ENCODE measurements at places on chromosomes 3 and 15.

DNA sequence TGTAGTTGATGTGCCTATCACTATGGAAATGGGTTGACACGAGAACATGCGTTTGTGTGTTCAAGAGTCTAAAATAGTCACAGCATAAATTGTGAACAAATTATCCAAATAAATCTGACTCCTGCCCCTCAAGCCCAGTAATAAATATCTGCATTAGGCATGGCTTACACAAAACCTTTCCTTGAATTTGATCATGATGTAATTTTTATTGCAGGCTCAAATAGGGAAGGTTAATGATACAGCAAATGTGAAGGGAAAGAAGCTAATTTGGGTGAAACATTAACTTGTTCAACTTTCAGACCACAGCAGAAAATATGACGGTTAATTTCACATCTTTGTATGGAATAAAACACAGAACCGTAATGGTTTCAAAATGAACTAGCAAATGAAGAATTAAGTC is 74.6 kb downstream of the WNT5A start:
- no peak for DNase-seq

DNA sequence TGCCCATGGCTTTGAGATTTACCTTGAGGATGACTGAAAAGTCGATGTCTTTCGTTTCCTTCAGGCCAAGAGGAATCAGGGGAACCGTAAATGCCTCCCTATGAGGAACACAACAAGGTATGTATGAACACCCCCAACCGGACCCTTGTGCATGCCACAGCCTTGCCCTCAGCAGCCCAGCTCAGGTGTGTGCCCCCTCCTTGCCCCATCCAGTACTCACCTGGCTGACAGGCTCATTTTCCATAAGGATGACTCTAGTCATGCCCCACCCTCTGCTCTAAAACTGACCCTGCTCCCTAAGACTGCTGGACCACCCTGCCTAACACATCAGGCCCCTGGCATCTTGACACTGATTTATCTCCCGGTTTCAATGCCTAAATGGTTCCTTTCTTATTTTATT is 270.0 kb downstream of the GOLGA6L6 start:
- DNase-seq = no peak

DNA sequence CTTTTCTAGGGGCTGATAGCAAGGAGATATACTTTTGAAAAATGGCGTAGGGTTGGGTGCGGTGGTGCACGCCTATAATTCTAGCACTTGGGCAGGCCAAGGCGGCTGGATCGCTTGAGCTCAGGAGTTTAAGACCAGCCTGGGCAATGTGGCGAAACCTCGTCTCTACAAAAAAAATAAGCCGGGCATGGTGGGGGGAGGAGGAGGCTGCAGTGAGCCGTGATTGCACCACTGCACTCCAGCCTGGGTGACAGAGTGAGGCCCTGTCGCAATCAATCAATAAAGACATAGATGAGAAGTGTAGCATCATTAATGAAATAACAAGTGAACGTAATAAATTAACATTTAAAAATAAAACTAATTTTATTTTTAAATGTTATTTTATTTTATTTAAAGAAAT is 134.6 kb downstream of the SLCO3A1 start:
- no peak for DNase-seq

GRCh38 chr15:76431971-76432370 is 95.4 kb downstream of the ISL2 start:
- DNase-seq = no peak

- DNase-seq = no peak
These were observed 1.6 kb downstream of the SPATA16 start for GRCh38 chr3:173139420-173139819.

Data from effector memory CD8-positive, alpha-beta T cell (primary cell).